ENCODE measurements at places on chromosomes 7 and 10.

- DNase-seq, result no peak
These were observed 84.7 kb downstream of the NRP1 start for GRCh38 chr10:33249659-33250345.

DNA sequence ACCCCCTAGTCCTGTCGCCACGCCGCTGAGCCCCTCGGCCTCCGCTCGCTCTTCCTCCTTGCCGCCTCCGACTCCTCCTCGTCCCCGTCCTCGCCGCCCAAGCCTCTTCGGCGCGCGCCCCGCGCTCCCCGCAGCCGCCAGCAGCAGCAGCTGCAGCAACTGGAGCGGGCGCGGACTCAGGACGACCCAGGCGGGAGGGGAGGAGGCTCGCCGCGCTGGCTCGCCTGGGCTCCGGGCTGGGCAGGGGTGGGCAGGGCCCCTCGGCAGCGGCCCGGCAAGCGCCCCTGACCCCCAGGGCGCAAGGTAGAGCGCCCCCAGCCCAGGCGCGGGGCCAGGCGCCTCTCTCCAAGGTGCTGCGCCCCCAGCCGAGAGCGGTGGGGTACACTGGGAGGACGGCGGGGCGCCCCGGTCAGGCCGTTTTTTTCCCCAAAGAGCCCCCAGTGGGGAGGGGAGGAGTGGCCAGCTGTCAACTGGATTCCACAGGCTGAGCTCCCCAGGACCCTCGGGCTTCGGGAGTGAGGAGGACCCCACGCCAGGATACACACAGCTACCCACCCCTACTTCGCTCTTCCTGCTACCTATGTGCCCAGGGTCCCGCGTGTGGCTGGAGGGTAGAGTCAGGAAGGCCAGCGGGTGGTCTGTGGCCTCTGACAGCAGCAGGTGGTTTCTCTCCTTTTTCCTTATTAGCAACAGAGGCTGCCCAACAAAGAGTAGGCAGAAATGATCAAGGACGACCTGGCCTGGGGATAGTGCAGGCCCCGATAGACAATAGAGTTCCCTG lies 903 bp upstream of the KCNMA1 start:
- DNase-seq, result peak; percentile 58

DNA sequence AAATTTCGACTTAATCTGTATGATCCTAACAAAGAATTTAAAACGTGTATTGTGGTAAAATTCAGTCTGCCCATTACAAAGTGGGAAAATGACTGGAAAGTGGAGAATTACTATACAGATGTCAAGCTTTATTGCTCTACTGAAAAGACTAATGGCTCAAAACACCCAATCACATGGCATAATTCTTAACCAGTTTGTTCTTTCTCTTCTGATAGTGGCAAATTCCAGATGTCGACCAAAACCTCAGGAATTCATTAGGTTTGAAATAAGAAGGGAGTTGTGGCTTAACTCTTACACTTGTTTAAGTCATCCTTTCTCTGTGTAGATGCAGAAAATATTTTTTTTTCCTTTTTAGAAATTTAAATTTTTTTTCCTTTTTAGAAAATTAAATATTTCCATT lies 1254.9 kb upstream of the LRRN3 start:
- DNase-seq, result peak; percentile 23

- no peak for DNase-seq
These were observed 45.4 kb downstream of the GPR37 start for GRCh38 chr7:124720195-124720594.

DNA sequence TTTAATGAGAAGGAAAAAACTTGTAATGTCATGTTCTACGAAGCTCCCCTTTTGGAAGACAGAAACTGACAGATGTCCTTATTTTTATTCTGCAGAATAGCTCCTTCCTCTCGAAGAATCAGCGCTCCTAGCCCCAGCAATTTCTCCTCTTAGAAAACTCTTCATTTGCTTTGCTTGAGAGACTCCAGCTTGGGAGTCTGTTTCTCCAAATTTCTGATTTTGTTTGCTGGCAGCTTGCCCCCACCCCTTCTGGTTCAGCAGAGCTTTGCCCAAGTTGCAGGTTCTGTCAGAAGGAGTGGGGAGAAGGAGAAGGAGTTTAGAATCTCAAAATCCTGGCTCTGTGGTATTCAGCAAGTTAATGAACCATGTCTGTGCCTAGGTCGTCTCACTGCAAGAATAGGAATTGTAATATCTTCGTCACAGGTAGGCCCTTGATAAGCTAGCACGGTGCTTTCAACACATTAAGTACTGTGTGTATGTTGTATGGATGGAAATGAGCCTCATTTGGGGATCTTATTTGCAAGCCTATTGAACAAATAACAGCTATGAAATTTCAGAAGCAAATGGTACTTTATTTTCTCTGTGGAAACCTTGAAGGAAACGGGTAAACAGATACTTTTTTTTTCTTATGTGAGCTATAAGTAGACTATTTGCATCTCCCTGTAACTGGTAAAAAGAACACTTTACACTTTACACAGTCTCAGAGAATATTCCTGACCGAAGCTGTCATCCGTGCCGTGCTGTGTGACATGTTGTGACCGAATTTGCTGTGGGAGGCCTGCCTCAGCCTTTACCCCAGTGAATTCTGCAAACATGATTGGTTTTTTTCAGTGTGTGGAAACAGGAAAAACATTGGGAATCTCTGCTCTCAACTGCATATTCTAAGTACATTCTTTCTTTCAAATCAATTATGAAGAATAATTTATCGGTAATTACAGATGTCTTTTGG lies 290.9 kb downstream of the CAMK1D start:
- DNase-seq, result no peak

All from fibroblast of skin of abdomen (primary cell).